Erythroblast (primary cell): ENCODE measurements at places on chromosomes 5 and 9.

DNA sequence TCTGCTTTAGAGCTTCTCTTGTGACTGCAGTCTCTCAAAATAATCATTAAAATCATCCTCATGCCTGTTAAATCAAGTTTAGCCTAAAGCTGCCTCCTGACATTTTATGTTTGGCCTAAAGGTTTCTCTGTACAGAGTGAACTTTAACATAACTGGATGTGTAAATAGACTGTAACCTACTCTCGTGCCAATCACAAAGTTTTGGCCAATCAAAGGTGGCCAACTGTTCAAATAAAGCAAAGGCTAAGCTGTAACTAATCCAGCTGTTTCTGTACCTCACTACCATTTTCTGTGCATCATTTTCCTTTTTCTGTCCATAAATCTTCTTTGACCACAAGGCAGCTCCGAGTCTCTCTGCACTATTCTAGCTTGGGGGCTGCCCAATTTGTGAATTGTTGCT is 86.2 kb downstream of the GCNT1 start:
- no peak for DNase-seq

- DNase-seq: no peak
These were observed 98.4 kb downstream of the TARS1 start for GRCh38 chr5:33539212-33539611.

GRCh38 chr5:423626-424261 is 19.2 kb upstream of the EXOC3 start:
- DNase-seq: peak; percentile 17

GRCh38 chr5:53389093-53389492 is 91.3 kb upstream of the FST start:
- no peak for DNase-seq

DNA sequence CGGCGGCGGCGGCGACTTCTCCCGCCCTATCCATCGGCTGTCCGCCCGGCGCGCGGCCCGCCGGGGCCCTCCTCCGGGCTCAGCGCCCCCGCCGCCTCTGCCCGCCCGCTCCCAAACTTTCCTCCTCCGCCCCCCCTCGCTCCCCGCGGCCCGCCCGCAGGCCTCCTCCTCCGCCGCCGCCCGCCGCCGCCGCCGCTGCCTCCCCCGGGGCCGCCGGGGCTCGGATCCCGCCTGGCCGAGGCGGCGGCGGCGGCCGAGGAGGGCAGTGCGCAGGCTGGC is 460 bp upstream of the PBX3 start:
- DNase-seq: no peak

DNA sequence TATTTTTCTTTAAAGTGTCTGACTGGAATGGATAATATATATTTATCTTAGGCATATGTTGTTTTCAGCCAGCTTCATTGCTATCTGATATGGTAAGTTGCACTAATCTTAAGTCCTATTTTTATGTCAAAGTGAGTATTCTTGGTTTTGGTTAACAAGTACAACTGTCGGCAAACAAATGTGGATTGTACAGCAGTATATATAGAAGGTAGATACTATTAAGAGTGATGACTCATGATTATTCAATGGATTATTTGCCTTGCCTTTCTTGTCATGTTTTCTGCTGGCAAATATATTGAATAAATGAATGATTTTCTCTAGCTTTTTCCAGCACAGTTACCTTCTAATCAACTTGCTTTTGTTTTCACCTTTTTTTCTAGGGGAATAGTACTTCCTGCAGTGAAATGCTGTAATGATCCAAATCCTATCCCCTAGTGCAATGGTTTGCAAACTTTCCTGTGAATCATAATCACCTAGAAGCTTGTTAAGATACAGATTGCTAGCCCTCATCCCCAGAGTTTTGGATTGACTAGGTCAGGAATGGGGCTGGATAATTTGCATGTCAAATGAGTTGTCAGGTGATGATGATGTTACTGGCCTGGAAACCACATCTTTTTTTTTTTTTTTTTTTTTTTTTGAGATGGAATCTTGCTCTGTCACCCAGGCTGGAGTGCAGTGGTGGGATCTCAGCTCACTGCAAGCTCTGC is 60.8 kb upstream of the ARRDC3 start:
- DNase-seq: no peak

- peak; percentile 29 for DNase-seq
These were observed 38.0 kb upstream of the PRDM12 start for GRCh38 chr9:130626249-130626996.

- no peak for DNase-seq
These were observed 28.4 kb upstream of the TLE1 start for GRCh38 chr9:81717747-81718077.

- peak; percentile 82 for DNase-seq
These were observed 9.9 kb downstream of the ZBED3 start for GRCh38 chr5:77076961-77077828.

- DNase-seq: no peak
These were observed 287.7 kb downstream of the FER start for GRCh38 chr5:109035436-109035835.

- DNase-seq: peak; percentile 16
These were observed 10.9 kb downstream of the LRRC70 start for GRCh38 chr5:62589504-62589903.

DNA sequence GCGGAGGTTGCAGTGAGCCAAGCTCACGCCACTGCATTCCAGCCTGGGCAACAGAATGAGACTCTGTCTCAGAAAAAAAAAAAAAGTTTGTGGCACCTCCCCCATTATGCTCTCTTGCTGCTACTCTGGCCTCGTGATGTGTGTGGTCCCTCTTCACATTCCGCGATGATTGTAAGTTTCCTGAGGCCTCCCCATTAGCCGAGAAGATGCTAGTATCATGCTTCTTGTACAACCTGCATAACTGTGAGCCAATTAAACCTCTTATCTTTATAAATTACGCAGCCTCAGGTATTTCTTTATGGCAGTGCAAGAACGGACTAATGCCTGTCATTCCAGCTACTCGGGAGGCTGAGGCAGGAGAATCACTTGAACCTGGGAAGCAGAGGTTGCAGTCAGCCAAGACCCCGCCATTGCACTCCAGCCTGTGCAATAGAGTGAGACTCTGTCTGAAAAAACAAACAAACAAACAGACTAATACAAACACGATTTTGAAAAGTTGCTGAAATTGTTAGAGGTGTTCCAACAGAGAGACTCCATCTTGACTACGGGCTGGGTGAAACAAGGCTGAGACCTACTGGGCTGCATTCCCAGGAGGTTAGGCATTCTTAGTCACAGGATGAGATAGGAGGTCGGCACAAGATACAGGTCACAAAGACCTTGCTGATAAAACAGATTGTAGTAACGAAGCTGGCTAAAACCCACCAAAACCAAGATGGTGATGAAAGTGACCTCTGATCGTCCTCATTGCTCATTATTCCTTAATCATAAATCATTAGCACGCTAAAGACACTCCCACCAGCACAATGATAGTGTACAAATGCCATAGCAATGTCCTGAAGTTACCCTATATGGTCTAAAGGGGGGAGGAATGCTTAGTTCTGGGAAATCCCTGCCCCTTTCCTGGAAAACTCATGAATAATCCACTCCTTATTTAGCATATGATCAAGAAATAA is 8.3 kb upstream of the AFF4 start:
- DNase-seq: peak; percentile 30
